Brain pericyte (primary cell): ENCODE measurements at places on chromosomes 13 and 19.

DNA sequence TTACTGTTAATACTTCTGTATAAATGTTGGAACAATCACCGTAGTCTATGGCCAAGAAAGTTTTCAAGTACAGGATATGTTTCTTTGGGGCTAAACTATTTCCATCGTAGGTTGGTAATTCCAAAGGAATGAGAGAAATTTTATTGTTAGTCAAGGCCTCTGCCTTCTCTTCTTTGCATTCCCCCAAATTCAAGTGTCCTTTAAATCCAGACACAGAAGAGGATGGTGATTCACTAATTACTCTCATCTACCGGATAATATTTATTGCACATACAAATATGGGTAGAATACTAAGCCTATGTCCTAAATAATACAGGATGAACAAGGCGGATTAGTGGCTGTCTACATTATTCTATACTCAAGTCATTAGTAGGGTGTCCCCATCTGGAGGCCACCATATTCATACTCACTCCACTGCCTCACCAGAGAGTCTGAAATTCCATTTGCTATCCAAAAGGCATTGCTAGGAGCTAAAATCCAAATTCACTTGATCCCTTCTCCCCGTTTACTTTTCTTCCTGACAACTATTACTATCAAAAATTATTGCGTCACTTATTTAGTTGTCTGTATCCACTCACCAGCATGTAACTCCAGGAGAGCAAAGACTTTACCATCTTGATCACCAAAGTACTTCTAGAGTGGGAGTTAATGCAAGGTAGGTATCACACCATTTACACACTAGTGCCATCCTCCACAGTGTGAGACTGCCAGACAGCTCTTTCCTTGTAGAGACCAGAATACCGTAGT, 82.4 kb upstream of the SGCG start:
- DNase-seq, result no peak

GRCh38 chr19:48913114-48913889, 13.2 kb downstream of the NUCB1 start:
- DNase-seq, result no peak

DNA sequence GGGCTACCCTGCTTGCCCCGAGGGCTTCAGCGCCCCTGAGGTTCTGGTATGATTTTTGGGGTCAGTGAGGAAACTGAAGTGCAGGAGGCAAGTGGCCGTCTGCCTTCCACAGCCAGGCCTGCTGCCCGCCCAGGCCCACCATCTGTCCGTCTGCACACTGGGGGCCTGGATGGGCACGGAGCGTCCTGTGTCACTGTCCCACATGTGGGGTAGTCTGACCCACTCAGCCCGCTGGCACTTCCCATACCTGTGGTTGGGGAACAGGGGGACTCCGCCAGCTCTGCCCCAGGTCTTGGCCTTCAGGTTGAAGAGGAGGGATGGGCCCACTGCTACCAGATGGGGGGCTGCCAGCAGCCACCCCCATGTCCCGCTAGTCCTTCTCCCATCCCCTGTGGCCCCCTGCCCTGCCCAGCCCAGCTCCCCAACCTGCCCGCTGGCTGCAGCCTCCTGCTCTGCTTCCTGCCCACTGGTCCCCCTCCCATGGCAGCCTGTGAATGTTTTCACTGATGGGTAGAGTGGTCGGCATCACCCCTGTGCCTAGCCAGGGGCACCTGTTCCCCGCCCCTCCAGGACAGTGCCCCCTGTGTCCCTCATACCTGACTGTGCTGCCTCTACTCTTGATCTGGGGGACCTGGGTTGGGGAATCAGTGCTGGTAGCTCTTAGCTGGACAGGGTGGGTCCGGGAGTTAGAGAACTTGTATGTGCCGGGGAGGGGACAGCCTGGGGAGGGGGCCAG, 9.5 kb downstream of the PIAS4 start:
- DNase-seq, result no peak

DNA sequence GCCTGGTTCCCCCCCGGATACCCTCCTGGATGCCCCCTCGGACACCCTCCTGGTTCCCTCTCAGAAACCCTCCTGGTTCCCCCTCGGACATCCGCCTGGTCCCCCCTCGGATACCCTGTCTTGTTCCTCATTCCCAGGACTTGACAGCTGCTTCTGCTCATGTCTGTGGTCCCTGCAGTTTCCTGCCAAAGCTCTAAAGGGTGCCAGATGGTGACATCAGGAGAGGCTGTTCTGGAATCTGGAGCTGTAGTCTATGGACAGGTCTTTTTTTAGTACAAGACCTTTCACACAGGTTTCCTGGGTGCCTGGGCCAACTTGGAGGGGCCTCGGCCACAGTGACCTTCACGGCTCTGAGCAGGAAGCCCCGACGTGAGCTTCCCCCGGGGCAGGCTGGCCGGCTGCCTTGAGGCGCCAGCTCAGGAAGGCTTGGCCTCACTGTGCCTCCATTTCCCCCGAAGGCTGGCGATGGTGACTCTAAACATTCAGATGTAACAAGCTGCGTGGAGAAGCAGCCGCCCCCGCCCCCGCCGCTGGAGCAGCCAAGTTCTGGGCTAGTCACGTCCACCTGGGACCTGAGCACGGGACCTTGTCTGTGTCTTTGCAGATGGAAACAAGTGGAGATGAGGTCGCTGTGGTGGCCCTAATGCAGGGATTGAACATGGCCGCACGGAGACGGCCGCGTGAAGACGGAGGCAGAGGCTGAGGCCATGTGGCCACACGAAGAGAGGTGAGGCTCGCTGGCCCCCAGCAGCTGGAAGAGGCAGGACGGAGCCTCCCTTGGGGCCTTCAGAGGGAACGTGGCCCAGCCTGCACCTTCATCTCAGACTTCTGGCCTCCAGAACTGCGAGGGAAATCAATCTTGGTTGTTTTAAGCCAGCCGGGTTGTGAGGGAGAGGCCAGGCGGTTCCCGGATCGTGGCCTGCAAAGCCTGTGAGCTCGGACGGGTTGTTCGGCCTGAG, 12.7 kb downstream of the SGTA start:
- DNase-seq, result no peak

DNA sequence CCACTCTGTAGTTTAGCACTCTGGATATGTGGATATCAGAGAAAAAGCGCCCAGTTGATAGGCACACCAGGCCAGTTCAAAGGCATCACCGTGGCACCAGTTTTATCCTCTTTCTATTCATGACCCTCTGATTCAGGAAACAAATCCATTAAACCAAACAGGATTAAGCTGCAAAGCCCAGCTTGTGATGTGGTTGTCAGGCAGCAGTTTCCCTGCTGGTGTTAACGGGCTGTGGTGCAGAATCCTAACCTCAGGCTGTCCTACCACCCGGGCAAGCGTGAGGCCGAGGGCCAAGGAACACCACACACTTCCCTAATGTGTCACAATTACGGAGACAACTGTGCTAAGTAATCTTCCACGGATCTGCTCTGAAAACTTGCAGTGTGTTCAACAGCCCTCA, 209.1 kb downstream of the OLFM4 start:
- DNase-seq, result no peak

- no peak for DNase-seq
Observed at GRCh38 chr13:33217256-33217655, 68.3 kb downstream of the STARD13 start.

DNA sequence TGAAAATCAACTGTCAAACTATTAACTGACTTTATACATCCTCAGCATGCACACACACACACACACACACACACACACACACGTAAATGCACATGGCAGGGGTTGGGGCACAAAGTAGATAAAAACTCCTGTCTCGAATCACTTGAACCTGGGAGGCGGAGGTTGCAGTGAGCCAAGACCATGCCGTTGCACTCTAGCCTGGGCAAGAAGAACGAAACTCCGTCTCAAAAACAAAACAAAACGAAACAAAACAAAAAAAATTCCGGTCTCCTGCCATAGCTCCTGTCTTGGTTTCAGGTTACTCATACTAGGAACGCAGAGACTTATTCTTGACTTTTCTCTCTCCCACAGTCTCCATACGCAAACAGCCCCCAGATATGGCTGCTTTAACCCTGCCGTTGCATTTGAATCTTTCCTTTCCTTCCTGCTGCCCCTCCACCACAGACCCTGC, 148.9 kb downstream of the SHISA2 start:
- no peak for DNase-seq

- DNase-seq, result no peak
Observed at GRCh38 chr13:26759249-26759906, 1.2 kb downstream of the GPR12 start.

GRCh38 chr13:21055511-21056045, 5.8 kb downstream of the LATS2 start:
- no peak for DNase-seq

DNA sequence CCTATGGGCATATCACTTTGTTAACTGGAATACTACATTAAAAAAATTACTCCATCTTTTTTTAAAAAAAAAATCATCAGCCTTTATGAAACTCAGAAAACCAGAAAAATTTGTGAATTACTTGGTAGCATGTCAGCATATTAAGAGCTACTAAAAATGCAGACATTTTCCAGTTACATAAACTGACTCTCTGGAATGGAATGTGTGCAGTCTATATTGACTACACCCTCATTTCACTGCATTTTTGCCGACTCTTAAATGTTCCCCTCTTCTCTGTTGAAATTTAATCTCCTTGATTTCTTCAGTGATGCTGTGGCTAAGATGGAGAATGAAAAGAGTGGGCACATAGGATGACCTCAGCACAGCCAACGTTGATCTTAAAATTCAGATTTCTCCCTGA, 393.8 kb downstream of the ITGBL1 start:
- no peak for DNase-seq

- DNase-seq, result no peak
Observed at GRCh38 chr13:110136660-110137585, 170.0 kb downstream of the COL4A1 start.

DNA sequence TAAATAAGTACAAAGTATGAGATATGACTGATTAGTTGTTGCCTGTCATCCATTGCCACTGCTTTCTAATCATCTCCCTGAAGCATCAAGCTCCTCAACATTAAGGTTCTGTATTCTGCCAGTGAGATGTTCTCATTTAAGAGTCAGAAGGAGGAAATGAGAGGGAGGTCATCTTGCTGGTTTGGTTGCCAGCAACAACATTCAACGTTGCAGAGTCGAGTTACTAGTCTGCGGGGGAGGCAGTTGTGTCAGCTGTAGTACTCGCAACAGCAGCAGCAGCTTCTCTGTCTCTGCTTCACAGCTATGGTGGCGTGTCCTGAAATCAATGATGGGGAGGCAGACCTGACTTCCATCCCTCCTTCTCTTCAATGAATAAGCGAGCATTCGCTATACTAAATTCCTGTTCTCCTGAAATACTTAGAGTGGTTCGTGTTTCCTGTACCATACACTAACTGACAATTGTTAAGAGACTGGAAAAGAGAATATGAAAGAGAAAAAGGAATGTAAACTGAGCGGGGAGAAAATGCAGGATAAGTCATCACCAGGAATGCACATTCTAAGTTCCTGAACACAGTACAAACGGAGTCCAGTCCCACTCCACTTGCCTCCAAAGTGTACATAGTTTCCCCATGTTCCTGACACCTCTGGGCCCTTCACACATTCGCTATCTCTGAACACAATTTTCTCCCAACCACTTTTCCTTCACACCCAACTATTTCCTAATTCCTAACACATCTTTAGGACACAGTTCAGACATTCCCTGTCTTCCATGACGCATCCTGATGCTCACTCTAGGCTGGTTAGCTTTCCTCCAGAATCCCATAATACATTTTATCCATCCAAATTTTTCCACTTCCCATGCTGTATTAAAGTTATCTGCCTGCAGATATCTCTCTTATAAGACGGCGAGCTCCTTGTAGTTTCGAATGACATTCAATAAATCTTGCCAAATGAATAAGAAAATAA, 263.0 kb downstream of the KLF12 start:
- peak; percentile 72 for DNase-seq

DNA sequence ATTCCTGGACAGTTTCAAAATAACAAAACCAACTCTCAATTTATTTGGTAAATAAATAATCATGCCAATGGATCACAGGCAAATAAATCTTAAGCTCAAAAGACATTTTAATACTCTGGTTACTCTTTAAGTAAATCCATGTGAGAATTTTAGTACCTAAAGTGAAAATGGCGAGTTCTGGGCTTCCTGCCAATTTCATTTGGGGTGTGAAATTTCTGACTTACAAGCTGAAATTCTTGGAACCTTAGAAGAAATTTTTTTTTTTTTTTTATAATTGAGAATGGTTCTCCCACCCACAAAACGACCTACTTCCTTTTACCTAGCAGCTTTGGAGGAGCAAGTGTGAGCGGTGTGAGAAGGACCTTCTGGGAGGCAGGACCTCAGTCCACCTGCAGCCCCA, 354.5 kb upstream of the NBEA start:
- no peak for DNase-seq

GRCh38 chr19:36027696-36028095, 5.0 kb downstream of the CLIP3 start:
- no peak for DNase-seq

DNA sequence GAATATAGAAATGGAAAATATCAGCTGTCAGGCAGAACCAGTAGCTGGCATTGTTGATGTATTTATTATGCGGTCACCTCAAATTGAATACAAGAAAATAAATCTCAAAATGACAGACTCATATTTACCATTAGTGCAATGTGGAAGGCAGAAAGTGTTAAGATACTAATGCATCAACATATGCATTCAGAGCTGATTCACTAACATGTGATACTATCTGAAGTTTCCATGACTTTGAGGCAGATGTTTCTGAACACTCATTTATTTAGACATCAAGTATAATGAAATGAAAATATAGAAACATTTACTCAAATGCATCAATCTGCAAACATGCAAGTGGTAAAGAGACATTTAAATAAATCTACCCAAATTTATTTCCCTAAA, 474.2 kb upstream of the SLC10A2 start:
- DNase-seq, result no peak

- DNase-seq, result no peak
Observed at GRCh38 chr13:33970746-33971561, 153.0 kb downstream of the RFC3 start.

DNA sequence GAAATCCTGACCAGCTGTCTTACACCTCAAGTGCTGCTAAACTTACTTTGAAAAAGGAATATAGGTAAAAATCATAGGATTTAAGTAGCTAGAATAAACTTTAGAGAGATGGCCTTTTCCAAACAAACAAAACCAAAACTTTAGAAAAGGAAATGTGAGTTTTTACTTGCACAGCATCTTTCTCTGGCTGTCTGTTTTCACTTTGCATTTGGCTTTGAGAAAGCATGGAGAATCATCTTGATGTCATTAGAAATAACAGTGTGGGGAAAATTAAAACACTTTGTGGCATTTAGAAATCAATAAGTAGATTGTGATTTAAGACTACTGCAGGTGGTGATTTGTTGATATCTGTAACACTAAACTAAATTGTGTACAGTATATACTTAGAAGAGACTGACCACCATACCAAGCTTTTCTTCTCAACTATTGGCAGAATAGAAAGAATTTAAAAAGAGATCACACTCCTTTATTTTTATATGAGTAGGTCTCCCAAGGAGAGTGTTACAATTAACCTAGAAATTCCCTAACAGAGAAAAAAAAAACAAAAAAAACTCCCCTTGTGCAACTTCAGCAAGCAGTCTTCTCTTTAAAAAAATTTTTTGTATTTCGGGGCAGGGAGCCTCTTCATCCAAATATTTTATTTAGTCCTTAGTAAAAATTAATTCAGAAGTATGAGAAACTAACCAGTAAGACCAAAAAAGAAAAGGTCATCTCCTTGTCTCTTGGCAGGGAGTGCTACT, 6.1 kb downstream of the WDFY2 start:
- no peak for DNase-seq

- DNase-seq, result no peak
Observed at GRCh38 chr19:32997716-32998355, 25.8 kb downstream of the FAAP24 start.

- no peak for DNase-seq
Observed at GRCh38 chr19:1304197-1304924, 18.7 kb downstream of the EFNA2 start.
